ENCODE measurements at places on chromosomes 1 and 21. TPM values are rescaled to one million over a fixed set of nuclear protein-coding genes. Genes with fewer than 3 reads are reported as not detected.
A peak's percentile ranks its signal among the peaks of the same experiment; 100 is the strongest.

DNA sequence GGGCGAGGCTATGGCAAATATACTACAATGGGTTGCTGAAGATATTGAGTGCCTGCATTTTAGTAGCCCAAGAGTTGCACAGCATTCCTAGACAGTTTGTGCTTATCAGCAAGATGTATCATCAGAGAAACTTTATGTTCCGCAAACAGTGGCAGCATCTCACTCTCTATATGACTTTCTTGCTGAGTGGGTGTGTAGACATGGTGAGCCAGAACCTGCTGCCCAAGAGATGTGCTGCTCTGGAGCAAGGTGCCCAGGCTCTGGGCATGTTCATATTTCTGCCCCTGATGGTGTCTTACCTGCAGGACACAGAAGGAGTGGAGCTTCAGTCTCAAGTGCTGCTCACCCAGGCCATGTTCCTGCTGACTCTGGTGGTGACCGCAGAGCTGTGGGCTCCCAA, 8.2 kb upstream of the RGSL1 start:
- no peak for DNase-seq

GRCh38 chr1:153609585-153609907, 3.4 kb downstream of the S100A16 start:
- DNase-seq: no peak

DNA sequence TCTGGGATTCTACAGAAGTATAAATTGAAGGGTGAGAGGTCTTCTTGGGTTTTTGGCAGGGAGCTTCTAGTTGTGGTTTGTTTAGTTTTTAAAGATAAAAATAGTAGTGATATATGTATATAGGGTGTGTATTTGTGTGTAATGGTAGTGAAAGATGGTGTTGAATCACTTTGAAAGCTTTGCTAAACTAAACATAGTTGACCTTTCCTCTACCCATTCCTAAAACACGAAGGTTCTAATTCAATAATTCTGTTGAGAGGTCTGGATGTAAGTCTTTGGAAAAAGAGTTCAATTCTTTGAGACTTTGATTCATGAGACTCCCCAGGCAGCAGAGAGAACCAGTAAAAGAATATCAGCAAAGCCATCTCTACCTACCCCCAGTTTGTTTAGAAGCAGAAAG, 247.9 kb upstream of the DUSP10 start:
- no peak for DNase-seq

DNA sequence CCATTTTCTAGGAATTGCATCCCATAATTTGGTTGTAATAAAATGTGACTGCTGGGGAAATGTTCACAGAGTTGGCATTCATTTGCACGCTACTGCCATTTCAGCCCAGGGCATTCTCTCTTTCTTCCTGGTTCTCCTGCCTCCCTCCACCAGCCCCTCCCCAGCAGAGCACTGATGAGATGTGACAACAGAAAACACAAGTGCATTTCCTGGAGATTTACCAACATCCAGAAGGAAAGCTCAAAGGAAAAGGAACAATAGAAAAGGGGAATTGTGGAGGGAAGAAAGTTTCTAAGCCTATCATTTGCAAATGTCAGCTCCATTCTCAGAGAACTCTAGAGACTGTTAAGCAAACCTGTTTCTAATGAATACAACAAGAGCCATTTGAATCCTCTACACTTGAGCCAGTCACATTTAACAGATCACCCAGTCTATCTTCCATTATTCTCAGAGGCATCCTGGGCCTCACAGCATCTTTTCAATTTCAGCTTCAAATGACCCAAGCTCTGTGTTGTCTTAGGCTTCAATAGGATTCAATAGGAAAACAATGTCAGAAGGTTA, 395.6 kb upstream of the PBX1 start:
- no peak for DNase-seq

DNA sequence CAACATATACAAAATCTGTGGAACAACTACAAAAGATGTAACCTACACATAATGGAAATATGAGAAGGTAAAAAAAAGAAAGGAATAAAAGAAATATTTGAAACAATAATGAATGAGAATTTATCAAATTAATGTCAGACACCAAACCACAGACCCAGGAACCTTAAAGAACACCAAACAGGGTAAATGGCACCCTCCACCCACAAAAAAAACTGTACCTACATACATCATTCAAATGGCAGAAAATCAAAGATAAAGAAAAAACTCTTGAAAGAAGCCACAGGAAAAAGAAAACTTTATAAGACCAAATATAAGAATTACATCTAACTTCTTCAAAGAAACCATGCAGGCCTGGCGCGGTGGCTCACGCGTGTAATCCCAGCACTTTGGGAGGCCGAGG, 54.0 kb downstream of the IL12RB2 start:
- no peak for DNase-seq

DNA sequence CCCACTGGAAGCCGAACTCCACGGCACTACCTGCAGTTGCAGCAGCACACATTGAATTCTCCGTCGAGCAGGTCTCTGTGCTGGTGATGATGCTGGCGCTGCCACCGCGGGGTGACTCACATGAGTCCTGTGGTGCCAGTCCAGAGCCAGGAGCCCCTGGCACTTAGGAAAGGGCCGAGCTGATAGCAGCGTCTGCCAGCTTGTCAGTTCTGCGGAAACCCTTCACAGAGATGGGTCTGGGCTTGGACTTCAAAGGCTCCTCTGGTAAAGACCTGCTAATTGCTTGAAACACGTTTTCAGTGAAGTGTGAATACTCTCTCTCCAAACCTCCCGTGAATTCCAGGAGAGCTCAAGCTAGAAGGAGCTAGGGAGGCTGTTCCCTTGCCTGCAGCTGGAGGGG, 92.2 kb downstream of the GRIK3 start:
- no peak for DNase-seq

DNA sequence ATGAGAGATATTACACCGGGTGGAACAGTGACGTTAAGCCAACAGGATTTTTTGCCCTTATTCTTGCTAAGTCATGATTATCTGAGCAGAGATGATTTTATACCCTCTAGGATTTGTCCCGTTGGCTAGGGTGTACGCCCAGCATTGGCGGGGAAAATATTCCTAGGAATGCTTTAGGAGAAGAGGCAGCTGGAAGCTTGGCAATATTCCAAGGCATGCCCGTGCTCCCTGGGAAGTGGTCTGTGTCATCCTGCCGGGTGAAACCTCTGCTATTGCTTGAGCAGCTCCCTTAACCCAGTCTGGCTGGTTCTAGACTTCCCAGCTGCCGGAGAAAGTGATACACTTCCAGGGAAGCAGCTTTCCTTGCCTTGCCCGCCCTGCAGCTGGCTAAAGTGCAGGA, 16.2 kb downstream of the CHRNB2 start:
- DNase-seq: no peak

DNA sequence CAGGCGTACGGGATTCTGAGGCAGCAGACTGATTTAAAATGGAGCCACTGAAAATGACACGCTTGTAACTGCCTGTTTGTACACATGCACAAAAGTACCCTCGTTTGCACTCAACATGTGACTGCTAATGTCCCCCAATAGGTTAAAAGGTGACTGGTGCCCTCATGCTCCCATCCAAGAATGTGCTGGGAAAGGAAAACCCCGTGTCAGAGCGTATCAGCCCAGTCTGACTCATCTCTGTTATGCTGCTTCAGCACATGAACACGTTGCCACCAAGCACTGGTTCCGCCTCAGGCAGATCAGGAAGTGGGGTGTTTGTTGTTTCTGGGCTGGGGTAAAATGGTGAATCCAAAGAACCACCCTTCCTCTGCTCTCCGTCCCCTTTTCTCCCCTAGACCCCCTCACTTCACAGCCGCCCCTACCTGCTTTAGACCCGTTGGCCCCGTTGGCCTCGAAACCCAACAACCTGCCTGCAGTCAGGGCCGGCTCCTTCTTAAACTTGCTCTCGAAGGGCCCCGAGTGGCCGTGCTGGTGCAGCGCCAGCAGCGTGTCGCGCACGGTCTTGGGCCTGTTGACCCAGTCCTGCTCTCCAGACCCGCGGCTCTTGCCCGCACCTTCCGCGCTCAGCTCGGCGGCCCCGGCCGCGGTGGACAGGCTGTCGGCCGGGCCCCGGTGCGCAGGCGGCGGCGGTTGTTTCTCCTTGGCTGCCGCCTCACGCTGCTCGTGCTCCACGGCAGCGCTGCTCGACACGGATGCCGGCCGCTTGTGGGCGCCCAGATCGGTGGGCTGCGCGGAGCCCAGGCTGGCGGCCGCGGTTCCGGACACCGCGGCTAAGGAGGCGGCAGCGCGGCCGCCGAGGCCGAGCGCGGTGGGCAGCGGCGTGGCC, 1.7 kb downstream of the IRF2BP2 start:
- peak; percentile 91 for DNase-seq

- no peak for DNase-seq
These were observed 56.0 kb downstream of the TBCE start for GRCh38 chr1:235423214-235423652.

GRCh38 chr1:70553567-70553956, 142.5 kb downstream of the CTH start:
- DNase-seq: no peak

DNA sequence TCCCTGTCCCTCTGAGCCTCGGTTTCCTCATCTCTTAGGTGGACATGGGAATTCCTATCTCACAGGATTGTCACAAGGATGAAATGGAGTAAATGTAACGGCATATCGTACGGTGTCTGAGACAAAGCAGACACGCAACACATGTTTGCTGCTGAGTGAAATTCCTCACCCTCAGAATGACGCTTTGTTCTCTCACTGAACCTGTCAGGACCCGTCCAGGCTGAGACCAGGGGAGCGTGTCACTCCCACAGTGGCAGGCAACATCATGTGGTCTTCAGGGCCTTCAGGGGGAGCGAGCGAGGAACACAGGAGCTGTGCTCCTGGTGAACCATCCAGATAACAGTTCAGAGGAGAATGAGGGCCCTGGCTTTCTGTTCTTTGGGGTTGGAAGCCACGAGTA, 74.2 kb downstream of the TOMM20 start:
- no peak for DNase-seq

- DNase-seq: no peak
These were observed 48.7 kb downstream of the TNN start for GRCh38 chr1:175116210-175116798.

GRCh38 chr1:207913951-207914350, 3.0 kb upstream of the CD34 start:
- no peak for DNase-seq

DNA sequence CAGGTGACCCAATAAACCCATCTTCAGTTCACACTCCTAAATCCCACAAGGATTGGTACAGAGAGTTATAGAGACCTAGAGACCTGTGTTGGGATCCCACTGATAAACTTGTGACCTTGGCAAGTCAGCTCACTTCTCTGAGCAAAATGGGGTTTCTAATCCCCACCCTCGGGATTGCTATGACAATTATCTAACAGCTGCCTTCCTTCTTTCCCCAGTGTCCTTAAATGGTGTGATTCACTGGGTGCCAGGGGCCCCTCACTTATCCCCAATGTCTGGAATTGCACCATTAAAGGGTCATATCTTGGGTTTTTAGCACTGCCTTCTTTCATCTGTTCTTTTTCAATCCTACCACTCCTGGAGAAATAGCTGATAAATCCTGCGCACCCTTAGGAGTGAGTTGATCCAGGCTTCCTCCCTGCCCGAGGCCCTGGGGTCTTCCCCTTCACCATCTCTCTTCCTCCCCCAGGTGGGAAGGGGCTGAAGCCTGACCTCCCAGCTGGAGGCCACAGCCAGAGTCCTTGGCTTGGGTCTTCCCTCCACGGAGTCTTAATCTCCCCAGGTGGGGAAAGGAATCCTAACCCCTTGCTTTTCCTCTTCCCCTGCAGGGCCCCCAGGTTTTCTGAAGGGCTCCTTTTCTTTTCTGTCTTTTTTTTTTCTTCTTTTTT, 39.7 kb downstream of the LACTBL1 start:
- DNase-seq: no peak

GRCh38 chr1:196544617-196545016, 63.6 kb downstream of the KCNT2 start:
- DNase-seq: no peak

DNA sequence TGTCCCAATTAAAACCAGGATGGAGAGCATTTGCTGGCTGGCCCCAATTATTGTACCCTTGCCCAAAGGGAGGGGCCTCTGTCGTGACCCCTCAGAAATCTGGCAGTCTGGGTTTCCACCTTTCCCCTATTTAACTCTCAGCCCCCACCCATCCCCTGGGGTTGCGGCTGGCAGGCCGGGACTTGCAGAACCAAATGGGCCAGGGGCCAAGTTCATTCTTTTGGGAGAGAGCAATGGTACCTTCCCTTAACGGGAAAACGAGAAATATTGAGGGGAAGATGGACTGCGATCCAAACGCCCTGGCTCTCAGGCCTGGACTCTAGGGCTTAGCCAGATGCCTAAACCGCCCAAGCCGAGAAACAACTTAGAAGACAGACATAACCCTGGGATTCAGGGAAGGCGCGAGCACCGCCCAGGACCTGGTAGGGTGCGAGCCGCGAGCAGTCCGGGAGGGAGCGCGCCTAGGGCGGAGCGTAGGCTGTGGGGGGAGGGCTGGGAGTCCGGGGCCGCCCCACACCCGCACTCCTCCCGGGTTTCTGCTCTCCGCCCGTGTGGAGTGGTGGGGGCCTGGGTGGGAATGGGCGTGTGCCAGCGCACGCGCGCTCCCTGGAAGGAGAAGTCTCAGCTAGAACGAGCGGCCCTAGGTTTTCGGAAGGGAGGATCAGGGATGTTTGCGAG, at the start of gene SLC27A3:
SLC27A3 (plus strand) TSS at position 628 of the 678 bp plus-strand sequence. CDS start 91 bp downstream, outside the sequence.
- DNase-seq: no peak

GRCh38 chr1:206578068-206578977, 33.9 kb downstream of the EIF2D start:
- no peak for DNase-seq

- no peak for DNase-seq
These were observed 1406.0 kb downstream of the KCNT2 start for GRCh38 chr1:195202241-195202640.

GRCh38 chr1:106879538-106879937, 176.9 kb upstream of the PRMT6 start:
- DNase-seq: no peak

- DNase-seq: no peak
These were observed 947 bp upstream of the RIT1 start for GRCh38 chr1:155912056-155912536.

The KCNK2 gene
- total RNA-seq: not detected

The LAX1 gene
- not detected for total RNA-seq

The PPIH gene
- 110 TPM for total RNA-seq

The SPRR4 gene
- total RNA-seq: not detected

The VWA5B1 gene
- total RNA-seq: not detected

The TBX19 gene
- total RNA-seq: 0.47 TPM

The FCRLA gene
- 0.29 TPM for total RNA-seq

The AUNIP gene
- total RNA-seq: 5.9 TPM

The CYP4Z1 gene
- total RNA-seq: not detected

The SGIP1 gene
- 0.41 TPM for total RNA-seq

The NUP210L gene
- not detected for total RNA-seq

The OR2T11 gene
- total RNA-seq: not detected

The VASH2 gene
- total RNA-seq: 1.0 TPM
